ENCODE measurements at places on chromosomes 16 and 17.

GRCh38 chr17:27613433-27613832 is 17.6 kb upstream of the LGALS9 start:
- DNase-seq: no peak

GRCh38 chr16:62913924-62914323 is 877.7 kb upstream of the CDH8 start:
- DNase-seq: no peak

DNA sequence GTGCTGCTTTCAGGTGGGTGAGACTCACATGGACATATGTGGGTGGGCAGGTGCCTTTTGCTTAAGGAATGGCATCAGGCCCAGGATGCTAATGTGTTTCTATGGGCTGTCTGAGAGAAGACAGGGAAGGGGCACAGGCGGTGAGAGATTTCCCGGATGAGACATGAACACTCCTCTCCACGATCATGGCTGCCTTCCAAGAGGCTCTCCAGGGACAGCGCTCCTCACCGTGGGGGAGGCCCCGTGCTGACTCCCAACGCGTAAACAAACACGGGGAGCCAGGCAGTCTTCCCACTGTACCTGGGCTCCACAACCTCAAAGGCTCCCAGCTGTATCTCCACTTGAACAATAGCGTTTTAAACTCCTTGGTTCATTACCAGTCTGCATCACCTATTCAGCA is 42.8 kb downstream of the CDK5R1 start:
- DNase-seq: no peak

DNA sequence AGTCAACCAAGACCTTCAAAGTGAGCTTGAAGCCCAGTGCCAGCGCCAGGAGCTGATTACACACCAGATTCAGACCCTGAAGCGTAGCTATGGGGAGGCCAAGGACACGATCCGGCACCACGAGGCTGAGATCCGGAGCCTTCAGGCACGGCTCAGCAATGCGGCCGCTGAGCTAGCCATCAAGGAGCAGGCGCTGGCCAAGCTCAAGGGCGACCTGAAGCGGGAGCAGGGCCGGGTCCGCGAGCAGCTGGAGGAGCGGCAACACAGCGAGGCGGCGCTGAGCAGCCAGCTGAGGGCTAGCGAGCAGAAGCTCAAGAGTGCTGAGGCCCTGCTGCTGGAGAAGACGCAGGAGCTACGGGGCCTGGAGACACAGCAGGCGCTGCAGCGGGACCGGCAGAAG is 42.0 kb downstream of the PLD6 start:
- no peak for DNase-seq

- DNase-seq: no peak
Observed at GRCh38 chr16:82874672-82875071, 247.9 kb downstream of the CDH13 start.

GRCh38 chr17:76476736-76477135 is 9.3 kb downstream of the AANAT start:
- no peak for DNase-seq

GRCh38 chr17:49734515-49735490 is 27.0 kb upstream of the SLC35B1 start:
- DNase-seq: no peak

- no peak for DNase-seq
Observed at GRCh38 chr16:7449808-7450207, 117.2 kb downstream of the RBFOX1 start.

DNA sequence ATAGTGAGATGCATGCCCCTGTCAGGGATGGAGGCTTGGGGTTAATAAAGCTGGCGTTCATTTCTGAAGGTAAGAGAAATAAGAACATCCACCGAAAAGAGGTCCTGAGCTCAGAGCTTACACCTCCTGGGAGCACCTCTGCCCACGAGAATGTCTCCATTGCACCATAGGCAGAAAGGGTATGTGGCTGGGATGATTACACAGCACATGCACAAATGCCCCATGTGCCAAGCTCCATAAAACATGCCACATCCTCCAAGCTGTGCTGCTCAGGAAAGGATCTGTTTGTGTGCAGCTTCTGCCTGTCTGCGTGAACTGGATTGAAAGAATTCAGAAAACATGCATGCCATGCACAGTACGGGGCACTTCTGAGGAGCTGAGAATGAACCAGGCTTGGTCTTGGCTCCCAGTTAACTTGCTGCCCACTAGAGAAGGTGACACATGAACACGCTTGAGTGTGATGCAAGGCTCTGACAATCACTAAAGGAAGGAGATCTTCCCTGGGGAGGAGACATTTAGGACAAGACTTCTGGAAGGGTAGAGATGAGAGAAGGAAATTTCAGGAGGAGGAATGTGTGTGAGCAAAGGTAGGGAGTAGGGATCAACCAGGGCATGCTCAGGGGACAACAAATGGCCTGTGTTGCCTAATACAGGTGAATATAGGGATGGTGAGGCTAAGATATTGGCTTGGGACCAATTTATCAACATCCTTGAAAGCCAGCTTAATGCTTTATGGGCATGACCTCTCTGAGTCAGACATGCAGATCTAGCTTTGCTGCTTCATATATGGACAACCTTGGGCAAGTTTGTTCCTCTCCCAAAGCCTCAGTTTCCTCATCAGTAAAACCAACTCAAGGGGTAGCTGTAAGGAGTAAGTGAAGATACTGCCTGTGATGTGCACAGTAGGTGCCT is 32.0 kb upstream of the SMPD3 start:
- no peak for DNase-seq
